Stimulated activated CD4-positive, alpha-beta T cell treated with anti-CD3 and anti-CD28 coated beads, TNF-alpha, amount 100 ng/mL, for 1 hour (primary cell): ENCODE measurements at places on chromosomes 5 and 9.
A peak's percentile ranks its signal among the peaks of the same experiment; 100 is the strongest.

DNA sequence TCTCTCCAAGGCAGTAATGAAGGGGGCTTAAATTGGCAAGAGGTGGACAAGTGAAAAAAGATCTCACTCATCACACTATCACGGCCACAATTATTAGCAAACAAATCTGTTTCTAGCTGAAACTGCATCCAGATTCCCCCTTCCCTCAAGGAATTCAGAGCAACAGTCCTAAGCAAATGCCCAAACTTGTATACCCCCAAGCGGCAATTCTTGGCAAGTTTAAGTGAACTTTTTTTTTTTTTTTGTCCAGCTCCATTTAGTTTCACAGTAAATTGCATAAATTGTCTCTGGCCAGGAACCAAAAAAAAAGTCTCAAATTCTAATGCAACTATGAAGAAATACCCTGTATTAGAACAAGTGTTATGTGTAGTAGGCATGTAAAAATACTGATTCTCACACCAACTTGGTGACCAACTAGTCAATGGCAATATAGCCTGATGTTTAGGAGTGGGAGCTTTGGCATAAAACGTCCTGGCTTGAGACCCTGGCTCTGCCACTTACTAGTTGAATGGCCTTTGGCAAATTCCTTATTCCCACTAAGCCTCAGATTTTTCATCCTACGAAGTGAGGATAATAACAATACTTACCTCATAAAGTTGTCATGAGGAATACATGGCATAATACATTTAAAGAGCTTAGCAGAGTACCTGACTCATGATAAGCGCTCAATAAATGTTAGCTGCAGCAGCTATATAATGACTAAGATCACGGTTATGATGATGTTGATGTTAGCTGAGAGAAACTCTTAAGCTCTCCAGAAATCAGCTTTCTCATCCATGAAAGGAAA lies 193.2 kb downstream of the ADAMTSL1 start:
- DNase-seq, result no peak

- DNase-seq, result no peak
These were observed 13.0 kb upstream of the DPM2 start for GRCh38 chr9:127950513-127951289.

DNA sequence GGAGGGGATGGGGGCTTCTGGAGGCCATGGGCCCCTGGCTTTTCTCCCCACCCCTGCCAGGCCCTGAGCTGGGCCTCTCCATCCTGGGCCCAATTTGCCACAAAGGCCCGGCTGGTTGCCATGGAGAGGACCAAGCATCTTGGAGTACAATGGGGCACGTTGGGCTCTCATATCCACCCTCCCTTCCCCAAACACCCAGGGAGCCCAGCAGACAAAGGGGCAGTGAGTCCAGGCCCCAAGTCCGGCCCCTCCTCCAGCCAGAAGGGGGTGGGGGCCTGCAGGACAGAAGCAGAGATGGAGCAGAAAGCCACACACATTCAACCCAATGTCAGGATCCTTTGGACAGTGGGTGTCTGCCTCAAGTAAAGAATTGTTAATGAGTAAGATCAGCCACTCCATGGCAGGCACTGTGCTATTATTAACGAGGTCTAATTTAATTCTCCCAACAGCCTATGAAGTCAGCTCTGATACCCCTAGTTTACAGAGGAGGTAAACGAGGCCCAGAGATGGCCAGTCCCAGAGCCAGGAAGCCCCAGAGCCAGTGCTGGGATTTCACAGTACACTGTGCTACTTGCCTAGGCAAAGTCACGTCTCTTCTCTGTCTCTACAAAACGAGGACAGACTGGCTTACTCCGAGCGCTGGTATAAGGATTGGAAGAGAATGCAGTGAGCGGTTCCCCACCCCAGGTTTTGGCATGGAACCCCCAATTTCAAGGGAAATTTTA lies 2.3 kb downstream of the CRB2 start:
- no peak for DNase-seq

GRCh38 chr5:96671441-96671840 lies 9.3 kb downstream of the CAST start:
- DNase-seq, result no peak

DNA sequence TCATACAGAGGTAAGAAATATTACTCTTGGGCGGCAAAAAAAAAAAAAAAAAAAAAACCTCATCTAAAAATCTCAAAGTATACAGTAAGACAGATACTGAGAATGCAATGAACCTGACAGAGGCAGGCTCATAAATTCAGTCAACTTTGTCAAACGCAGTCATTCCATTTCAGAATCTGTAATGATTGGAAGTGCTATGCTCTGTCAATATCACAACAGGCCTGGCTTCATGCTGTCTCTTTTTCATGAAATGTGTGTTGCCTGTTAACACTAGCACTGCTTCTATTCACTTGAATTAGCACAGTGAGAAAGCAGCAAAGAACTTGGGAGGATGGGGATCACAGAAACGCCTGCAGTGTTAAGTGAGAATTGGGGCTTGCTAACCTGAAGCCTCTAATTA lies 200.3 kb upstream of the EFNA5 start:
- DNase-seq, result no peak

- no peak for DNase-seq
These were observed 16.7 kb downstream of the GFPT2 start for GRCh38 chr5:180336234-180337020.

DNA sequence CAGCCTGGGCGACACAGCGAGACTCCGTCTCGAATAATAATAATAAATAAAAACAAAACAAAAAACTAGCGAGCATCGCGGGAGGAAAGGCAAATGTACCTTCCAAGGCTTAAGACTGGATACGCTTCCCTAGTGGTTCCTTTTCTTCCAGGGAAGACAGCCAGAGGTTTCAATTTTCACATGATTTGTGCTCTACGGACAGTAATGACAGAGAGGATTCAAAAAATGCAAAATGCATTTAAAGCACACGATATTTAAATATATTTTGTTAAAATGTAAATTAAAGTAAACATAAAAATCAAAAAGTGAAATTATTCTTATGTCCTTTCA lies 4.3 kb upstream of the TRIM41 start:
- DNase-seq, result no peak

DNA sequence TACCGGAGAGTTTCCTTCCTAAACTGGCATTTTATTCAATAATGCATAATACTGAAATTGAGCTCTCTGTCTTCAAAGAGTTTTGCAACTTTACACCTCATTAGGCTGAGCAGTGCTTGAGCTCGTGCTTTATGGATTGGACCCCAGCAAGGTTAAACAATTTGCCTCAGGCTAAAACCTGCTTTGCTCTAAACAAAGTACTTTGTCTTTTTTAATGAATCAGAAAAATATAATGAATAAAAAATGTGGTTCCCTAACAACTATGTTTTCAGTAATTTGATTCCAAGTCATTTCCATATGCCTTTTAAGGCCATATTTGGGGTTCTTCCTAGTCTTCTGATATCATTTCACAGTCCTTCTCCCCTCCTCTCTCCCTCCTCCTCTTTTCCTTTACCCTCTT lies 20.0 kb downstream of the ZNF366 start:
- no peak for DNase-seq

DNA sequence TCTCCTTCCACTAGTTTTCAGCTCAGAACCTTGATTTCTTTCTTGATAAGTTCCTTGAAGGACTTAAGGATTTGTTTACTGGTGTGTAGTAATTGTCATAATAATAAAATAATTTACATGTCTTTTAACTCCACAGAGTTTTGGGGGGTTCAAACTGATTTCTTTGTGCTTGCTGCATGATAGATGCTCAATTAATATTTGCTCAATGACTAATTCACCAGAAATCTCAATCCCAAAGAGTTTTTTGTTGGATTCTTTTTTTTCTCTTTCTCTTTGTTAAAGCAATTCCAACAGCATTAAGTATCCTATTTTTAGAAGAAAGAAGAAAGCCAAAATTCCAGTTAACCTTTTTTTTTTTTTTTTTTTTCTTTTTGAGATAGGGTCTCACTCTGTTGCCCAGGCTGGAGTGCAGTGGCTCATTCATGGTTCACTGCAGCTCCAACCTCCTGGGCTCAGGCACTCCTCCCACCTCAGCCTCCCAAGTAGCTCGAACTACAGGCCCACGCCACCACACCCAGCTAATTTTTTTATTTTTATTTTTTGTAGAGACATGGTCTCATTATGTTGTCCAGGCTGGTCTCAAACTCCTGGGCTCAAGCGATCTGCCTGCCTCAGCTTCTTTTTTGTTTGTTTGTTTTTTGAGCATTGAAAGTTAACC lies 10.8 kb downstream of the FAF2 start:
- DNase-seq, result no peak

- no peak for DNase-seq
These were observed 496.3 kb upstream of the GRIA1 start for GRCh38 chr5:152994033-152994680.

- no peak for DNase-seq
These were observed 46.8 kb downstream of the GRIN3A start for GRCh38 chr9:101691657-101692056.

DNA sequence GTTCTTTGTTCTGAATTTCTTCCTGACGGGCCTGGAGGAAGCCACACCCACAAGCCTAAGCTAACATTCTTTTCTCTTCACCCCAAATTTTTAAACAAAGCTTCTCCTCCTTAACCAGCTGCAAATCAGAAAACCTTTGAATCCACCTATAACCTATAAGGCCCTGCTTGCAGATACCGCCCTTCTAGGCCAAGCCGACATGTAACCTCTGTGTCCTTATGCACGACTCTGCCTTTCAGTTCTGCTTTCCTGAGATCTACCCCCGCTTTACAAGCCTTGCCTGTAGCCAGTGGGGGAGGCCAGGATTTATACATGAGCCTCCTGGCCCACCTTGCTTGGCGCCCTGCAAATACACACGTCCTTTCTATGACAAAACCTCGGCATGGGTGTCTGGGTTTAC lies 19.3 kb downstream of the BRD9 start:
- no peak for DNase-seq

- no peak for DNase-seq
These were observed 95.3 kb upstream of the RASGRF2 start for GRCh38 chr5:80864706-80865435.

- no peak for DNase-seq
These were observed 224.4 kb downstream of the TENT4A start for GRCh38 chr5:6937677-6938076.

GRCh38 chr9:91164724-91165520 lies 196.8 kb downstream of the AUH start:
- peak; percentile 22 for DNase-seq

GRCh38 chr5:20655211-20655610 lies 667.2 kb upstream of the CDH18 start:
- no peak for DNase-seq

DNA sequence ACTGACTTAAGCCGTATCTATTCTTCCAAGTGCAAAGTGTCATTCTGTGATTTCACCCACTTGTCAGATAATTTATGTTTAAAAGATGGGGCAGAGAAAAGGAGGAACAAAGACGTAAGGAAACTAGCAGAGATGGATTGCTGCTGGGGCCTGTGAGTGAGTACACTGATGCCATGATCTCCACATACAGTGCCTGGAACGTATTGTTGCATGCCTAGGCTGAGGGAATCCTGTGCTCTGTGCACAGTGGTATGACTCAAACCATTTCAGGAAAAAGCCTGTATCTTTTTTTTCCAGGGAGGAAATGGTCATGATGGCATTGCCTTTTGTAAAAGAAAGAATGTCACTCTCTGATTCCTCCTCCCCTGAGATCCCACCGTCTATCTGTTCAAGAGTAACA lies 359.5 kb upstream of the ADAMTS16 start:
- DNase-seq, result no peak

- DNase-seq, result no peak
These were observed 221.2 kb downstream of the TMEM167A start for GRCh38 chr5:82855893-82856550.

- DNase-seq, result no peak
These were observed 485.2 kb upstream of the FTMT start for GRCh38 chr5:121366515-121366914.

GRCh38 chr9:130382096-130382495 lies 62.7 kb upstream of the ASS1 start:
- DNase-seq, result no peak

- DNase-seq, result no peak
These were observed 6.3 kb downstream of the IFNA21 start for GRCh38 chr9:21160178-21160577.

GRCh38 chr5:139486201-139486600 lies 3.6 kb upstream of the STING1 start:
- no peak for DNase-seq

- DNase-seq, result no peak
These were observed 268.9 kb downstream of the ZNF608 start for GRCh38 chr5:124477577-124477976.

DNA sequence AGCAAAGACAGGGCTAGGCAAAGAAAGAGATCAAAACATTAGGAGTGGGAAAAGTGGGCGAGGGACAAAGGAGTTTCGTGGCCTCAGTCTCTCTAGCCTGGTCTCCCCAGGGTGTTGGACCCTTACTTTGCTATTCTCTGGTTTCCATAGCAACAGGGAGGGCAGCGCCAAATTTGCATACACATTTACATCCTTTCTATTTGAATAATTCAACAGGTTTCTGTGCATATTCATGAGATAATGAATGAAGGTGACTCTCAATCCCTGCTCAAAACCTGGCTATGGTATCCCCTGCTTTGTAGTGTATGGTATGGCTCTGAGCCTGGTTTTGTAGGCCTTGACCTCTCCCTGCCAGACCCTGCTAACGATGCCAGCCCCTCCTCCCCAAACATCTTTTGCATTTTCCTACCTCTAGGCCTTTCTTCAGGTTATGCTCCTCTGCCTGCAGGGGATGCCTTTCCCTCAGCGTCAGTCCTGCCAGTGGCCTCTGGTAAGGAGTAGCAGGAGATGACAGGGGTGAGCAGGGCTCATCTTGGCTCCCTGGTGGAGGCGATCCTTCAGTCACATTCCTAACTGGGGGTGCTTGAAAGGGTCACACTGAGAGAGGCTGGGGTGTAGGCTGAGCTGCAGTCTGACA lies 9.8 kb downstream of the RPP25L start:
- no peak for DNase-seq

DNA sequence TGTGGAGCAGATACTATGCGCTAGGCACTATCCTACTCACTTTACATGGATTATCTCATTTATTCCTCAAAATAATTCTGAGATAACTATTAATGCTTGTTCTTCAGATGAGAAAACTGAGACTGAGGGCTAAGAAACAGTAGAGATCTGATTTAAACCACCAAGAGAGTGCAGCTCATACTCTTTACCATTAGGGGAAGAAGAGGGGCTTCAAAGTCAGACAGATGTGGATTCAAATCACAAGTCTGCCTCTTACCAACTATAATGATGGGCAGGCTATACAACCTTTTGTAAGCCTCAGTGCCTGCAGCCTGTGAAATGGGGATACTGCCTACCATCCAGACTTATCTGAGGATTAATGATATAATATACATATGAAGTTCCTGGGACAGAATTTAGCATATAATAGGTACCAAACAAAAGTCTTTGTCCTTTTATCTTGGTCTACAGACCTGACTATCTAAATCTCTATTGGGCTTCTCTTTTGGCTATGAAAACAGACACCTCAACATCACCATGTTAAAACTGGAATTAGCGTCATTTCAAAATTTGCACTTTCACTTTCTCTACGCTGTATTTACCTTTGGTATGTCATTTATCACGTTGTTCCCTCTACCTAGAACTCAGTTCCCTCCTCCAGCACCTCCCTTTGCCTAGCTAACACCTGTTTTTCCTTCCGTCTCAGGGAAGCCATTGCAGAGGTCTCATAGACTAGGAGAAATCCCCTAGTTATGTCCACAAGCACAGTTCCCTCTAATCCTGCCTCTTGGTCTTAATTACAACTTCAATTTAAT lies 13.8 kb upstream of the TMEM267 start:
- DNase-seq, result no peak
